ENCODE measurements at places on chromosomes 16 and 17. TPM values are rescaled to one million over a fixed set of nuclear protein-coding genes. Genes with fewer than 3 reads are reported as not detected.
A peak's percentile ranks its signal among the peaks of the same experiment; 100 is the strongest.

GRCh38 chr17:3976675-3977171, 12.5 kb upstream of the ATP2A3 start:
- no peak for DNase-seq

DNA sequence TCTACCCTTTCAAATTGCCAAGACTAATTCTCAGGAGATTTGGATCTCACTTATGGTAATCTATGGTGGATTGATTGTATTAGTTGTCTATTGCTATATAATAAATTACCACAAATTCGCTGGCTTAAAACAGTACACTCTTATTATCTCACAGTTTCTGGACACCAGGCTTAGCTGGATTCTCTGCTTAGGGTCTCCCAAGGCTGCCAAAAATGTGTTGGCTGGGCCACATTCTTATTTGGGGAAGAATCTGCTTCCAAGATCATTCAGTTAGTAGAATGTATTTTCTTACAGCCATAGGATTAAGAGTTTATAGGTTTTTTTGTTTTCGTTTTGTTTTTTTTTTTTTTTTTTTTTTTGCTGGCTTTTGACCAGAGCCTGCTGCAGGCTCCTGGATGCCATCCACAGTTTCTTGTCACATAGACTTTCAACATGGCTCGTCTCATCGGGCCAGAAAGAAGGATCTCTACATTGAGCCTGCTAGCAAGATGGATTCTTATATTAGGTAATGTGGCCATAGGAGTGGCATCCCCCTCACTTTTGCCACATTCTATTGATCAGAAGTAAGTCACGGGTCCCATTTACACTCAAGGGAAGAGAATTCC, 415.3 kb downstream of the KIF2B start:
- no peak for DNase-seq

DNA sequence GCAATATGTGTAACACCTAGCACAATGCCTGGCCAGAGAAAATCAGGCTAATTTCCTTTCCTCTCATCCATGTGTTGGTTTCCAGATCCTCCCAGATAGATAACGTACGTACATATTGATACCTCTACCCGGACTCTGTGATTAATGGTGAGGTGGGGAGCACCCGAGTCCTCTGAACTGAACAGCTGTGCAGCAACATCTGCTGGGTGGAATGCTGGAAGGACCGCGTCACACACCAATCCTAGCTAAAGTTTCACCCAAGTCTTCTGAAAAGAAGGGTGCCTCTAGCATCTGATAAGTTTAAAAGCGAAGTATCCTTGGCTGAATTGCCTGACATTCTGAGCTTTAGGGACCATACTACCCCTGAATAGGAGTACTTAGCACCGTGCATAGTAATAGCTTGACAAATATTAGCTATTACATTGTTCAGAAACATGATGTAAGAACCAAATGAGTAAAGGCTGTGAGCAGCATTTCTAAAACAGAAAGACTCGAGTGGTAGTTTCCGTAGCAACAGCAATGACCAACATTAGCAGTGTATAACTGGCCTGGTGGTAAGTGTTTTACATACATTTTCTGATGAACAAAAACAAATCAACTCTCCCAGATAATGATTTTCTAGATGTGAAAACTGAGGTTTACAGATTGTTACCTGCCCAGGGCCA, 91.4 kb downstream of the SYCE1L start:
- DNase-seq: no peak

GRCh38 chr16:75099738-75100602, 16.6 kb downstream of the LDHD start:
- no peak for DNase-seq

- no peak for DNase-seq
Measured at GRCh38 chr16:86545954-86546637, 8.9 kb downstream of the MTHFSD start.

DNA sequence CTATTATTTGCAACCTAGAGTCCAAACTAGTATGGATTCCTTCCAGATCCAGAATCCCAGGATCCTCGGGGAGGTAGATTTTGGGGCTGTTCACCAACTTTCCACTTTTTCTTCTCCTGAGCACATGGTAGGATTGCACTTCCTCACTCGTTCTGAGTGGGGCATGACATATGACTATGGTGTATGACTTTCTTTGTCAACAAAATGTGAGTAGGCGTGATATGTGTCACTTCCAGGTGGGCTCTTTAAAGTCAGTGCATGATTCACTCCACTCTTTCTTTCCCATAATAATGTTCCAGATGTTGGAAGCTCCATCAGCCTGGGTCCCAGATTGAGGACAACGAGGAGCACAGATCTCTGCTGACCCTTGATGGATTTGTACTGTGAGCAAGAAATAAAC, 21.5 kb downstream of the IRX5 start:
- no peak for DNase-seq

DNA sequence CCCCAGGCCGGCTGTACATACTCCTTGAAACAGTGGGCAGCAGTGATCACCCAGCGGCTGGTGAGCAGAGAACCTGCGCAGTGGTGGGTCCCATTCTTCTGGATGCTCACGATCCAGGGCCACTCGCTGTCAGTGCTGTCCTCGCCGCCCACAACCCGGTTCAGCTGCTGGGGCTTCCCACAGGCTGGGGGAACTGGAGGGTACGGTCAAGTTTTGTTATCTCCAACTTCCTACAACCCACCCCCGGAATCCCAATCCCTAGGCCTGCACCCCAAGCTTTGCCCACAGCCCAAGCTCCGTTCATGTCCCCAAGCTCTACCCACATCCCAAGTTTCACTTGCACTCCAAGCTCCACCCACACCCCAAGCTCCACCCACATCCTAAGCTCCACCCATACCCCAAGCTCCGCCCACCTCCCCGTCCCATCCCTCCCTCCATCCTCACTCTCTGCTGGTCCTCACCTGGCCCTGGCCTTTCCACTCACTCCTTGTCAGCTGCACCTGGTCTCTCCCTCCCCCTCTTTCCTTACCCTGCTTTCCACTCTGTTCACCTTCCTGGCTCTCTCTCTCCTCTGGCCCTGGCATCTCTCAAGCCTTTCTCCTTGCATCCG, 1.8 kb downstream of the PRSS22 start:
- DNase-seq: no peak

DNA sequence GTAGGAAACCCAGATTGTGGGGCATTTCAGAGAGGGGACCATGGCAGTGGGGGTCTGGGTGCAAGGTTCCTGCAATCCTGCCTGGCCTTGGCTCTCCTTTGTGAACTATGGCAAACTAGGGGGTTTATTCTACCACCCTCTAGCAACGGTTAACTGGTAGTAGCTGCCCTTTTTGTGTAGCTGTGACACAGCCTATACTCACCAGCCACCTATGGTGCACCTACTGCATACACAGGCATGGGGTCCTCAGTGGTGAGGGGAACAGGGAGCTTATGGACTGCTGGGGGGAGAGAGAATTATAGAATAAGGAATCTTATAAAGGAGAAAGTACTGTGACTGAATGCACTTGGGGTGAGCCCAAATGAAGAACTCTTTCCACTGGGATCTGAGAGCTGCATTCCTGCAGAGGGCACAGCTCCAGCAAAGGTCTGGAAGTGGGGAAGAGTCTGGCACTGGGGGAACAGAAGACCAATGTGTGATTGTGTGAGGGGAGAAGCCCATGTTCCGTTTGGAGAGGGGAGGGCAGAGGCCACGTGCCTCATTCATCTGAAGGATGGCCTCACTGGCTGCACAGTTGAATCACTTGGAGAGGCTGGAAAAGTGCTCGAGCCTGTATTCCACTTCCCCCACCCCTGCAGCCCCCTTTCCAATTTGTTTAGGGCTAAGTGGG, 2.1 kb downstream of the MT1X start:
- DNase-seq: no peak

GRCh38 chr17:31318851-31319661, 2.4 kb downstream of the EVI2A start:
- DNase-seq: no peak

GRCh38 chr16:17303101-17303500, 167.7 kb downstream of the XYLT1 start:
- DNase-seq: no peak

- DNase-seq: no peak
Measured at GRCh38 chr16:15897834-15898254, 9.4 kb upstream of the CEP20 start.

- no peak for DNase-seq
Measured at GRCh38 chr17:33750943-33751701, 458.0 kb upstream of the ASIC2 start.

DNA sequence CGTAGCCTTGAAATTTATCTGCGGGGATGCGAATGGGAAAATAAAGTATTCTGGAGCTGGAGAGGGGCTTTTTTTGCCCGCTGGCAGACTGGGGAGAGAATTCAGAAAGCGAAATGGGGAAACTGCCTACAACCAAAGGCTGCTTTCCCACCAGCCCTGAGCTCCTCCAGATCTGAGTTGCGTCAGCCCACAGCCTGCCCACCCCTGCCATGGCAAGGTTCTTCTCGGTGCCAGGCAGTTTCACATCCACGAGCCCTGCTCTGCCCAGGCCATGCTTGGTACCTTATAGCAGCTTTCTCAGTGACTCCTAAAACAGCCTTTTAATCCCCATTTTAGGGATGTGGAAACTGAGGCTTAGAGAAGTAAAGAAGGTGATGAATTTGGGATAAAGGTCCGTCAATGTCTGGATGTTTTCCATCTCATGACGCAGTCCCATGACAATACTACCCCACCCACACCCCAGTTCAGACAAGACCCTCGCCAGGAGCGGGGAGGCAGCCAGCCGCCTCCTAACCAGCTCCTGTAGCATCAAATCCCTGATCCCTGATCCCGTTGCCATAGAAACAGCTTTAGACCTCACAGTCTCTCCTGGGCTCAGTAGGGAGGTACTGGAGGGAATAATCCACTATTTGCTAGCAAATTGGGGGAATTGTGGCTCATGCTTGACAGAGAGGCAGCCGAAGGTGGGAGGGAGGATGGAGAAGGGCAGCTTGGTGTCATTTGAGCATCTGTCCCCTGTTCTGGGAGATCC, 113.5 kb downstream of the MGAT5B start:
- no peak for DNase-seq

GRCh38 chr17:3798273-3799180, 2.5 kb downstream of the ITGAE start:
- DNase-seq: no peak

DNA sequence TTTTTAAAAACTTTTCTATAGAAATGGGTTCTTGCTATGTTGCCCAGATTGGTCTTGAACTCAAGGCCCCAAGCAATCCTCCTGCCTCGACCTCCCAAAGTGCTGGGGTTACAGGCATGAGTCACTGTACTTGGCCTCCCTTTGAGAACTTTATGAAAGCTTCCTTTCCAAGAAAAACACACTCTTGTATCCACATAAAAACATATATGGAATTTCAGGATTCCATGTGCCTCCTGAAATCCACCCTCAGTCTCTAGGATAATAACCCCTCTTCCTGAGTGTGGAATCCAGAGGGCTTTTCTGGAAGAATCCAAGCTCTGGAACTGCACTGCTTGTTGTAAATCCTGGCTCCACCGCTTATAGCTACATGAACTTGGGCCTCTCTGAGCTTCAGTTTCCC, 53.2 kb upstream of the MRTFB start:
- DNase-seq: no peak

GRCh38 chr17:80113033-80113484, 11.7 kb downstream of the GAA start:
- DNase-seq: no peak

DNA sequence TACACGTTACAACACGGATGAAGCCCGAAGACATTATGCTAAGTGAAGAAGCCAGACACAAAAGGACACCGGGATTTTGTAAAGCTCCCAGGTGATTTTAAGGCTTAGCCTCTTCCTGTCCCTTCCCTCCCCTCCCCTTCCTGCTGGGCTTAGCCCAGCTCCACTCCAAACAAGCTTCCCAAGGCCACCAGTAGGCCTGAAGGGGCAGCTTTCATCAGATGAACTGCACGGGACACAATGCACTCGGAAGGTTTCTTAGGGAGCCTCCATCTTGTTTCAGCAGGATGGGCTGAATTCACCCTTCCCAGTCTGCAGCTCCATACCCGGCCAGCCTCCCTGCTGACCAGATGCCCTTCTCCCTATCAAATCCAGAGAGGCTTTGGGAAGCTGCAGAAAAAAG, 10.4 kb downstream of the MEFV start:
- no peak for DNase-seq

DNA sequence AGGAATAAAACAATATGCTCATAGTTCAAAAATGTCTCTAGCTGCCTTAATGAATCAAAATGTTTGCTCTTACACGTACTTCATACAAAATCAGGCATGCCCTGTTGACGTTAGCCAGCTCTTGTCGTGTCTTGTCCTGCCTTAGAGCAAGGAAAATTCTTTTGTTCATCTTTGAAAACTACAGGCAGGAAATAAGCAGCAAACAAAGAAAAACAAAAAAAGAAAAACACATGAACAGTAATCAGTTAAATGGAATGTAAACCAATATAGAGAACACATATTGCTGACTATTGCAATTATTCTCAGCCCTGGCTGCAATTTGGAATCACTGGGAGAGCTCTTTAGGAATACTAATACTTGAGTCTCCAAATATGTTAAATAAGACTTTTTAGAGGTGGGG, 1.7 kb downstream of the CAPNS2 start:
- DNase-seq: no peak

DNA sequence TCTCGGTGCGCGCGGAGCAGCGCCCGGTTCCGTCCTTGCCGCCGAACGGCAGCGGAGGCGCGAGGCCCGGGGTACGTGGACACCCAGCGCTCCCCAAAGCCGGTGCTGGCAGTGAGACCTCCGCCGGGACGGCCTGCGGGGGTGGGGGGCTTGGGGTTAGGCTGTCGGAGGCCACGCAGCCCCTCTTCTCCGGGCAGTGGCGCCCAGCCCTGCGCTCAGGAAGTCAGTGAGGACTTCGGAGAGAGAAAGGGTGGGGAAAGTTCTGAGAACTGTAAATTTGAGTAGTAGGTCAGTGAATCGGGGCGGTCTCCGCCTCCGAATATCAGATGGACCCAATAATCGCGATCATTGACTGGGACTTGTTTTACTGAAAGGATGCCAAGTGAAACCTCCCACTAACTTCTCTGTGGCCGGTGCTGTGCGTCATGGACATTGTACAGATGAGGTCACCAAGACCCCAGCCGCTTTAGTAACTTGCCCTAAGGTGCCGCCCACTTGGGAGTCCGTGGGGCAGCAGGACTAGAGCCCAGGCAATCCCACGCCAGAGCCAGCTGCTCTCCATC, 468 bp downstream of the IL4R start:
- DNase-seq: peak; percentile 24

HSDL1 gene
- polyA plus RNA-seq: 44.3 TPM

CES5A gene
- polyA plus RNA-seq: 0.09 TPM

CLDN6 gene
- 39.4 TPM for polyA plus RNA-seq

BAHCC1 gene
- 22.8 TPM for polyA plus RNA-seq

GAN gene
- polyA plus RNA-seq: 3.8 TPM

CSF3 gene
- polyA plus RNA-seq: not detected

ZNF830 gene
- polyA plus RNA-seq: 23.8 TPM

HOXB5 gene
- polyA plus RNA-seq: 25.0 TPM

TBC1D3H gene
- polyA plus RNA-seq: not detected

All from left renal cortex interstitium (tissue), 4 donors.